NCI-H2029 treated with DMSO at 0.1 percent for 48 hours (cell line): ENCODE measurements at places on chromosomes 12 and 14.

- no peak for DNase-seq
These were observed 211.9 kb downstream of the APAF1 start for GRCh38 chr12:98856897-98857540.

- DNase-seq = no peak
These were observed 350.1 kb upstream of the ATP2B1 start for GRCh38 chr12:90058704-90059103.

DNA sequence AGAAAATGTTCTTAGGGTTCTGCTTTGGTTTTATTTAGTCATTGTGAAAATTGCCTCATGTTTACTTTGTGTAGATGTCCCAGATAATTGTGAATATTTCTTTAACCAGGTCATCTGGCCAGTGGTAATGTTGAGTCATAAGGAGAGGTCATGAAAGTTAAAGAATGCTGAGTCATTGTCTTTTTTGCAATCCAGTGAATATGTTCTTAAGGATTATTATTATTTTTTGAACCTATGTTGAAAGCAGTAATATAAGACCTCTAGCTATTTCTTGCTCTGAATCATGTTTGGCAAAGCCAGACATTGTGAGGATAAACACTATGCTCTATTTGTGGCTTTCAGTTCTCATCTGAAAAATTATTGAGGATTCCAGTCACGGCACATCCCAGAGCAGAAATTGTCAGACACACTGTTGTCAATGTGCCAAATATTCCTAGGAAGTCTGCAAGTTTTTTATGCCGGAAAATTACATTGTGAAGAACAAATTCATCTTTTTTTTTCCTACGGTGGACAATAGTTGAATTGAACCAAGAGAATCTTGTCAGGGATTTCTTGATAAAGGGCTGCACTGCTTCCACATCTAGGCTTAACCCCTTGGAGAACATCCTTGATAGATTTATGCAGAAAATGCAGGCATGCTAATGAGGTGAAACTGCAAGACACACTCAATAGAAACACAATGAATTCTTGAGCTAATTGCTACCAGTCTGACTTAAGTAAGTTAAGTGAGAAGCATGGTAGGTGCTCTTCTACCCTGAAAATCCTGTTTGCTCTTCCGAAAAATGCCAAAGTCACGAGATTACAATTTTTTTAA, 369.6 kb downstream of the ATP23 start:
- DNase-seq = no peak

DNA sequence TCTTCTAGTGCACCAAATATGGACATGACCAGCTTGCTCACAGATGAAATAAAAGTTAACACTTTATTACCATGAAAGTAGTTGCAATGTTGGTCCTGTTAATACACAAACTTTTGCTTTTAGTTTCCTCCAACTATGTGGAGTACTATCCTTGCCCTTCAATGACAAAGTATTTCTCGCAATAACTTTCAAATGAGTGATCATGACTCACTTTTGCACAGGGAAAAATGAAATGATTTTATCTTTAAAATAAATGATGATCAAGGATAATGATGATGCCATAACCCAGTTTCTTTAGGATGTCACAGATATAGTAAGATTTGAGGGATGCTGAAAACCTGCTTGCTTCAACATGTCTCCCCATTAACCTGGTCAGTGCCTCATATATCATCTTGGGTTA, 254.0 kb upstream of the KITLG start:
- no peak for DNase-seq

DNA sequence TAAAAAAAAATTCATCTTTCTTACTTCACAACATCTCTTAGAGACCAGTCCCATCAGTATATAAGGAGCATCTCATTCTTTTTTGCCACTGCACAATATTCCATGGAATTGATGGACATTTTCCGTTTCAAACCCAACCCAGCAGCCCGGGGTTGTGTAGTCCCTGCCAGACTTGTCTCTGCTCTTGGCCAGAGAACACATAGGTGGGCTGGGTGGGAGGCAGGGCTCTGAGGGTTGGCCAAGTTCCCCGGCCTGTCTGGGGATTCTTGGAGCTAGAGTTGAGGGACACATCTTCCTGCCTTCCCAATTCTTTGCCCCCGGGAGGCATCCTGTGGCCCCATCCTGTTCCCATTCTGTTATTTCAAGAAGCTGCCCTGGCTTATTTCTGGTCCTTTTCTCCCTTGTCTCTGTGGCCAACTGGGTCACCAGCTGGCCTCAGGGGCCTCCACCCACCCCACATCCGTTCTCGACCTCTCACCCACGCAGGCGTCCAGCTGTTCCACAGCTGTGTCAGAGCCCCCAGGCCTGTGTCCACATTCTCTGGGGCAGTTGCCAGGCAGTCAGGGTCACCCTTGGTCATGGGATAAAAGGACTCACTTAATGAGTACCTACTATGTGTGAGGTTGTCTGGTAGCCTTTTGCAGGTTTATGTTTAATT, 52.0 kb upstream of the CCDC63 start:
- DNase-seq = no peak

DNA sequence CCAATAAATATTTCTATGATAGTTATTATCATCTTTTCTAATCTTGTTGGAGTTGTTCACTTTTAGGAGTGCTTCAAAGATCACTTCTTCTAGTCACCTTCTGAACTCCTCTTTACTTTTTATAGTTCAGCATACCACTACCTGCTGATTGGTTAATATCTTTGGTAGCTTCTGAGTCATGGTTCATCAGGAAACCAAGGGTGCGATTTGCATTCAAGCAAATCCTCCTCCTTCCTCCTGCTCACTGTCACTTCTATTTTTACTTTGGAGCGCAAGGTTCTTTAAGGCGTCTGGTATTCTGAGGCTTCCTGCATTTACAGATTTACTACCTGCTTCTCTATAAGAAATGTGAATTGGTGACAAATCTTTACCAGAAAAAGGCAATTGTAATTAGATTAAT, 24.0 kb downstream of the SYT1 start:
- DNase-seq = no peak

GRCh38 chr12:51797301-51797700, 51.2 kb downstream of the FIGNL2 start:
- no peak for DNase-seq

- DNase-seq = no peak
These were observed 48.0 kb downstream of the DRAM1 start for GRCh38 chr12:101925361-101925760.

DNA sequence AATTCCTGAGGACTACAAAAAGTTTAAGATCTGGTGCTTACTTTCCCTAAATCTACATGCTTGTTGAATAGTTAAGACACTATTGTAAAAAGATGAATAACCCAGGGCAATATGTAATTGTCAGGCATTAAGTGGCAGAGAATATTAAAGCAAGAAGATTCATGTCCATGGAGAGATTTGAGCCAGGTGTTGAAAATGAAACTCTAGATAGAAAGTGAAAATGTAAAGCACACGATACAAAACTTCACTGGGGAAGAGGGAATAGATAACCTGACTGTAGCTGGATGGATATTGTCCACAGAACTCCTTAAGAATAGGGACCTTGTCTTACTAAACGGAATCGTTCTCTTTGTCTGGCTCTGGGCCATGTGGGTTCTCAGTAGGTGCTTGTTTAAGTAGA, 5.0 kb downstream of the CAND1 start:
- DNase-seq = no peak

DNA sequence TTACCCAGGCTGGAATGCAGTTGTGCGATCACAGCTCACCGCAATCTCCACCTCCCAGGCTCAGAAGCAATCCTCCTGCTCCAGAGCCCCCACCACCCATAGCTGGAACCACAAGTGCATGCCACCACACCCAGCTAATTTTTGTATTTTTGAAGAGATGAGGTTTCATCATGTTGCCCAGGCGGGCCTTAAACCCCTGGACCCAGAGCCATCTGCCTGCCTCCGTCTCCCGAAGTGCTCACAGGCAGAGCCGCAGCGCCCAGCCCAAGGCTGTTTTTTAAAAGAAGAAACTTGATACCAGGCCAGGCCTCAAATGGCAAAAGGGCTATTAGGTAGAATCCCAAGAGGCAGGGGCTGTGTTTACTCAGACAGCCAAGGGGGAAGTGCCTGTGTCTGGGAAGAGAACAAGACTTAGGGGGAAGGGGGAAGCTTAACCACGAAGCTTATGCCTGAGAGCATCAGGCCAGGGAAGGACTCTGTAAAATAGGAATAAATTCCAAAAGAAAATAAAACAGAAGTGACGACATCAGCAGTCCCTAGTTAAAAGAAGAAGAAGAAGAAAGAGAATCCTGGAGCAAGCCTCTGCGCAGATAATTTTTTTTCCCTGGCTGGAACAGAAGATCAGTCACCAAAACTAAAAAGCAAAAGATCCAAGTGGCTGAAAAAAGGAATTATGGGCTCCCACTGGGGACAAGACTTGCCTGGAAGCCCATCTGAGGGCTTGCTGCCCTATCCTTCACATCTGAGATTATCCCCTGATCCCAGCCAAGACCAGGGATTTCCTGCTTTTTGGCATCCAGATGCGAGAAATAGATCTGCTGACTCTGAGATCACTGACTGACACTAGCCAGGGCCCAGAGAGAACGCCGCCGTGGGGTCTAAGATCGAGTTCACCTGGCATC, 170.5 kb downstream of the NDUFA12 start:
- peak; percentile 54 for DNase-seq

DNA sequence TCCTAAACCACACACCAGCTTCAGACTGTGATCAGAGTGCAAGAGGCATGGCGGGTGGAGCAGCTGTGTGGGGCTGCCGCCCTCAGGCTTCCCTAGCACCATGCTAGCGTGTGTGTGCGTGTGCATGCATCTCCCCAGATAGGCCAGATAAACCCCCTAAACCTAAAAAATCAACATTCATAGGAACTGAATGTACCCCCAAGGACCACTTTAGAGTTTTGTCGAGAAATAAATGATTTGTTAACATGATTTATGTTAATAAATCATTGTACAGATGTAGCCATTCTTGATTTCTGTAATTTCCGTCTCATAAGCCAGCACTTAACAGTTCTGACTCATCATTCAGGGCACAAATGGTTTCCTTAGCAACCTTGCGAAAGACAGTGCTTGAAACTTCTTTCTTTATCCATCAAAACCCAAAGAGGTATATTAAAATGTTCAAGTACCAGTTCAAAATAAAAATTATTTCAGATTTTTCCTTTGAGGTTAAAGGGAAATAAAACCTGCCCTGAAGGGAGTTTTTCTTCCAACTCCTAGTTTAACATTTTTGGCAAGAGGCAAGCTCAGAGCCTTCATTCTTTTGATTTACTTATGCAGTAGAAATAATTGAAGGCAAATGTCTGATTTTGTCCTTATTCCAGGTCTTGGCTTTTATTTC, 206.2 kb upstream of the RGS6 start:
- no peak for DNase-seq

GRCh38 chr14:84825481-84826251, 704.3 kb upstream of the FLRT2 start:
- DNase-seq = no peak

DNA sequence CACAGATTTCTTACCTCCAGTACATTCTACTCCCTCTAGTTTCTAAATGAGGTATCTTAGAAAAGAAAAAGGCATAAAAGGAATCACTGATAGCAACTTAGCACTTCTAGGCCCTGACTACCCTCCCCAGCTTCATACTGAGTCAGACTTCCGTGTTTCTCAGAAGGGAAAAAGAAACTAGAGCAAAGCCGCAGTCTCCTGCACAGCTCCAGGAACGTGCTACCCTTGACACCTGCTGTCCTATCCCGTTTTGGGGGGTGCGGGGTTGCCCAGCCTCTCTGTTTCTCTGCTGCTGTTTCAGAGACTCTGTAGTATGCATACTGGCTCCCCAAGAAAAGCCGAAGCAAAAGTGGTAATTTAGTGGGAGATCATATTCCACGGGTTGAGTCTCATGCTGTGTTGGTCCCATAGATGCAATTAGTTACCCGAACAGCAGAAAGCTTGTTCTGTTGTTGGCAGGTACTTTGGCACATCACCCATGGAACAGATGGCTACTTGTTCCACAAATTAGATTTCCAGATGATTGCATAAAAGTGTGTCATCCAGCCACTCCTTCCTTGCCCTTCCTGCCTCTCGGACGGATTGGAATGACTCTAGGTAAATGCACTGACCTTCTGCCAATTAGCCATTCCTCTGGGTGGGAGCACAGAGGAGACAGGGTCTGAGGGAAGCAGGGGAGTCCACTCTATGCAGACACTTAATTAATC, 438.1 kb downstream of the FUT8 start:
- DNase-seq = no peak

GRCh38 chr14:99527026-99527425, 45.8 kb downstream of the CCNK start:
- DNase-seq = no peak

DNA sequence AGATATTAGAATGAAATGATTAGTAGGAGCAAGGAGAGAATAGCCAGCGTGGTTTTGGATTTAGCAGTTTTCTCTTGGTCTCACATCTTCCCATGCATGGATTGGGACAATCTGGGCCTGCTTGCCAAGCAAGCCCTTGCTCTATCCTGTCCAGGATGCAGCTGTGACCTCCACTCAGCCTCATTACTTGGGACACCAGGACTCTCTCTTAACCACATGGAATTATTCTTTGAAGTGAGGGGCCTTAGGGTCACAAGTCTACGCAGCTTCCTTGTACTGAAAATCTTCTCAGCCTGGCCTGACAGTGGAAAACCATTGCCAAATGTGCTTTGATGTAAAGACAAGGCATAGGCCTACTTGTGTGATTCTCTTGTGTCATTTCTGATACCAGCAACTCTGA, 28.0 kb upstream of the DCN start:
- no peak for DNase-seq

DNA sequence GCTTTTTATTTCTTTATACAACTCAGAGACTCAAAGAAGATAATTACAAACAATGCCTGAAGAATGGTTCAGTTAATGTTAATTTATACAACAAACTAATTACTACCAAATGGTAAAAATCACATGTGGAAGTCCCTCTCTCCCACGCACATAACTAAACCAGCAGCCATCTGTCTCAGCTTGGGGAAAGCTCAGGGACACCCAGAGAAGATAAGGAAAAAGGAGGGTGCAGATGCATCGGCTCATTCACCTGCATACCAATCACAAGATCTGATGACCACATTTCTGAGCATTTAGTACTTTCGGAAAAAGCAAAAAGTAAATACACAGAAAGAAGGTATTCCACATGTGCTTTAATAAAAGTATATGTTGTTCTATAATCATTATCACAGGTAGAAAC, 136.3 kb downstream of the SOX5 start:
- DNase-seq = no peak

- no peak for DNase-seq
These were observed 467.1 kb downstream of the ATP23 start for GRCh38 chr12:58408516-58408915.

DNA sequence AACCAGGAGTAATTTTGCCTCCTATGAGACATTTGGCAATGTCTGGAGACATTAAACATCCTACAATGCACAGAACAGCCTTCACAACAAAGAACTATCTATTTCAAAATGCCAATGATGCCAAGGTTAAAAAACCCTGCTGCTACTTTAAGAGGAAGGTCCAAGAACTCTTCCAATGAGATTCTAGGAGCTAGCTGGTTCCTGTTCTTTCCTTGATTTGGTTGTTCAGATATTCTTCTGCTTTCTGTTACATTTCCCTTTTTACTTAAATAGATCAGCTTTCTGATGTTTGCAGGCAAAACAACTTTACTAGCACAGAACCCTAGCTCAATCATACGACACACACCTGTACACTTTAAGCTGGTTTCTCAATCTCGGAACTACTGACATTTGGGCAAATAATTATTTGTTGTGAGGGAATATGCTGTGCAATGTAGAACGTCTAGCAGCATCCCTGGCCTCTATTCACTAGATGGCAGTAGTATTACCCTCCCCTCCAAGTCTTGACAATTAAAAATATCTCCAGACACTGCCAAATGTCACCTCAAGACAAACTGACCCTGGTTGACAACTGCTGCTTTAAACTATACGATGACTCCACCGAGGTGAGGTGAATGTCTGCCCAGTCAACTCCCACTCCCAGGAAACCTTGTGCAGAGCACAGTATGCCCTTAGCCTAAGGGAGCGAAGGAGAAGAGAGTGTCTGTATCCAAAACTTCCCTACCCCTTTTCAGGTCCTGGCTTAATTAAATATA, 4.4 kb downstream of the BLTP3B start:
- no peak for DNase-seq
